ENCODE measurements at places on chromosomes 1 and 21.

- H3K27me3 ChIP-seq = peaks cover 40% of the 10 kb centered on the region
- H3K36me3 ChIP-seq = no peaks in the 10 kb centered on the region
- no peak overlapping the region for H3K27ac ChIP-seq
- H3K4me3 ChIP-seq = no peak overlapping the region
Measured at GRCh38 chr21:42337830-42338728, 12.7 kb downstream of the TFF2 start.

DNA sequence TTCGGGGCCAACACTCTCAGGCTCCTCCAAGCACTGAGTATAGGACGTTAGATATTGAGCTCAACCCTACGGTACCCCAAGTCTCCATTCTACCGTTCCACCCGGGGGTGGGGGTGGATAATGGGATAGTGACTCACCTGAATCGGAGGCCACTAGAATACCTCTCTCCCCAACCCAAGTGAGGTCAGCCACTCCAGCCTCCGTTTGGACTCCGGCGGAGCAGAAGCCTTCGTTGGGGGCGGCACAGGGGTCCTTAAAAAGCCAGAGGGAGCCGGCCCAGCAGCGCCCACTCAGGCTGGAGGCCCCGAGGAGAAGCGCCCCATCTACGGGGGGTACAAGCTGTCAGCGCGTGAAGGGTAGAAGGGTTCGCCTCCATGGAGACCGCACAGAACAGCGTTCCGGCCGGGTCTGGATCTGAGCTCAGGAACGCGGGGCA, 556 bp downstream of the WDR77 start:
- peaks cover 86% of the 10 kb centered on the region for H3K4me1 ChIP-seq
- peaks cover 74% of the 10 kb centered on the region for H3K36me3 ChIP-seq
- peak overlapping the region; percentile 100 for H3K4me3 ChIP-seq
- DNase-seq = no peak
- no peaks in the 10 kb centered on the region for H3K27me3 ChIP-seq
- H3K27ac ChIP-seq = peak overlapping the region; percentile 95

DNA sequence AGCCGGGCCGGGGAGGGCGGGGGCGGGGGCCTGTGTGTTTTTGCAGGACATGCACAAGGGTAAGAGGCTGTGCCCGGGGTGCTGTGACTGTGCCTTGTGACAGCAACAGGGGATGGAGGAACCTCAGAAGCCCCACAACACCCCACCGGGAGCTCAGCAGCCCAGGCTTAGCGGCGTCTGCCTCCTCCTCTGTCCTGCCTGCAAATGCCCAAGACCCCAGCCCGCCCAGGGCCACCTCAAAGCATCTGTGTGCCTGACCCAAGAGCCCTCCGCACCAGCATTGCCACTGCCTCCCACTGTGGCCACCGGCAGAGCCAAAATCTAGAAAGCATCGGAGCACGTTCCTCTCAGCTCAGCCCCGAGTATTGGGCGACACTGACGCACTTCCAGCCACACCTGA, 2.7 kb upstream of the ACTRT2 start:
- peak; percentile 18 for DNase-seq
- no peak overlapping the region for H3K4me3 ChIP-seq
- no peak overlapping the region for H3K27ac ChIP-seq
- no peaks in the 10 kb centered on the region for H3K4me1 ChIP-seq
- H3K36me3 ChIP-seq = no peaks in the 10 kb centered on the region

DNA sequence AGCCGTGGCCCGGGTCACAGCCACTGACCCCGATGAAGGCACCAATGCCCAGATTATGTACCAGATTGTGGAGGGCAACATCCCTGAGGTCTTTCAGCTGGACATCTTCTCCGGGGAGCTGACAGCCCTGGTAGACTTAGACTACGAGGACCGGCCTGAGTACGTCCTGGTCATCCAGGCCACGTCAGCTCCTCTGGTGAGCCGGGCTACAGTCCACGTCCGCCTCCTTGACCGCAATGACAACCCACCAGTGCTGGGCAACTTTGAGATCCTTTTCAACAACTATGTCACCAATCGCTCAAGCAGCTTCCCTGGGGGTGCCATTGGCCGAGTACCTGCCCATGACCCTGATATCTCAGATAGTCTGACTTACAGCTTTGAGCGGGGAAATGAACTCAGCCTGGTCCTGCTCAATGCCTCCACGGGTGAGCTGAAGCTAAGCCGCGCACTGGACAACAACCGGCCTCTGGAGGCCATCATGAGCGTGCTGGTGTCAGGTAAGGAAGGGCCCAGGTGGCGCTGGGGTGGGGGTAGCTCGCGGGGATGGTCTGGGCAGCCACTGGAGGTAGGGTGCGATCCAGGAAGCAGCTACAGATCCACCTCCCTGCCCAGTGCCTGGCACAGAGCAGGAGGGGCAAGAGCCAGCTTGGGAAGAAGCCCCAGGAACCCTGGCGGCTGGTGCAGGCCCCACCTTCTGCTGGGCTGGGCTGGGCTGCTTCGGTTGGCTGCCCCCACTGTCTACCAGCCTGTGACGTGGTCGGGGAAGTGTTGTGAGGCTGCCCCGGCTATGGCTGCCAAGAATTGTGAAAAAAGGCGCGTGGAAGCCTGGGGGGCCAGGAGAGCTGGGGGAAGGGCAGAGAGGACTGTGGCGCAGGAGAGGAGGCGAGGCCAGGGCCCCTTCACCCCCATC, 3.8 kb downstream of the CELSR2 start:
- no peak for DNase-seq
- no peaks in the 10 kb centered on the region for H3K36me3 ChIP-seq
- no peak overlapping the region for H3K27ac ChIP-seq

DNA sequence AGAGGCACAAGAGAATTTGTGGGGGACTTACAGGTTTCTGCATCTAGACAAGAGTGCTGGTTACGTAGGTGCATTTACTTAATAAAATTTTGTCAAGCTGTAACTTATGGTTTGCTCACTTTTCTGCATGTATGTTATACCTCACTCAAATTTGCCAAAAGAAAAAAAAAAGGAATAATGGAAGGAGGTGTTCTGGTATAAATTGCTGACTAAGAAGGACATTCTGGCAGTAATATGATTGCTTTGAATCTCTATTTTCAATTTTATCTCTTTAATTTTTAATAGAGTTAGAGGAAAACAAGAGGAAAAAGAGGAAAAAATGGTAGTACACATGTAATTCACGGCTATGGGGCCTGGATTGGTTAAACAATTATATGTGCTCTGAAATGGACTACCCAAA, 119.5 kb downstream of the DUSP10 start:
- H3K4me1 ChIP-seq = no peaks in the 10 kb centered on the region
- H3K27ac ChIP-seq = no peak overlapping the region
- no peak overlapping the region for H3K4me3 ChIP-seq
- H3K27me3 ChIP-seq = no peaks in the 10 kb centered on the region
- DNase-seq = no peak

- no peak overlapping the region for H3K4me3 ChIP-seq
- H3K27me3 ChIP-seq = peaks cover 23% of the 10 kb centered on the region
- H3K27ac ChIP-seq = no peak overlapping the region
- no peaks in the 10 kb centered on the region for H3K36me3 ChIP-seq
- no peaks in the 10 kb centered on the region for H3K4me1 ChIP-seq
- DNase-seq = no peak
Measured at GRCh38 chr21:40839521-40839920, 7.4 kb downstream of the DSCAM start.

DNA sequence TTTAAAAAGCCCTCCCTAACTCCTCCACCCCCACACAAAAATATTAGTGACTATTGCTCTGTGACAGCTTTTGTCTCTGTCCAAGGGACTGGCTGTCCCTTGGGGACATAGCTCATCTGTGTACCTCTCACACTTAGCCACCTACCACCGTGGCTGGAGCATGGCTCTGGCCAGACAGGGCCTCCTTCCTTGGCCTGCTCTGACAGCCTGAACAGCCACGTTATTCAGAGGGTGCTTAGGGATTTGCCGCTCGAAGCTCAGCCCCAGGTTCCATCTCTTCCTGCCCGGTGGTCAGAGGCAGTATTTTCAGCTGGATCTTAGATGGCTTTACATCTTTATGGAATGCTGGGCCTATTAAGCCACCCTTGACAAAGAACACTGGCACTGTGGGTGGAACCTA, 6.1 kb upstream of the CELSR2 start:
- H3K36me3 ChIP-seq = no peaks in the 10 kb centered on the region
- no peak overlapping the region for H3K27ac ChIP-seq
- H3K27me3 ChIP-seq = peaks cover 67% of the 10 kb centered on the region
- DNase-seq = no peak

- no peaks in the 10 kb centered on the region for H3K27me3 ChIP-seq
- H3K27ac ChIP-seq = no peak overlapping the region
- peaks cover 71% of the 10 kb centered on the region for H3K36me3 ChIP-seq
Measured at GRCh38 chr1:37574834-37575480, 18.2 kb downstream of the DNALI1 start.

GRCh38 chr1:232924874-232925273, 25.5 kb upstream of the NTPCR start:
- no peak for DNase-seq
- H3K27me3 ChIP-seq = no peaks in the 10 kb centered on the region
- peaks cover 49% of the 10 kb centered on the region for H3K4me1 ChIP-seq
- H3K4me3 ChIP-seq = no peak overlapping the region

- H3K27ac ChIP-seq = no peak overlapping the region
- no peaks in the 10 kb centered on the region for H3K4me1 ChIP-seq
- no peaks in the 10 kb centered on the region for H3K36me3 ChIP-seq
- H3K4me3 ChIP-seq = no peak overlapping the region
- no peak for DNase-seq
- no peaks in the 10 kb centered on the region for H3K27me3 ChIP-seq
Measured at GRCh38 chr1:28354121-28354520, 15.4 kb upstream of the PHACTR4 start.

DNA sequence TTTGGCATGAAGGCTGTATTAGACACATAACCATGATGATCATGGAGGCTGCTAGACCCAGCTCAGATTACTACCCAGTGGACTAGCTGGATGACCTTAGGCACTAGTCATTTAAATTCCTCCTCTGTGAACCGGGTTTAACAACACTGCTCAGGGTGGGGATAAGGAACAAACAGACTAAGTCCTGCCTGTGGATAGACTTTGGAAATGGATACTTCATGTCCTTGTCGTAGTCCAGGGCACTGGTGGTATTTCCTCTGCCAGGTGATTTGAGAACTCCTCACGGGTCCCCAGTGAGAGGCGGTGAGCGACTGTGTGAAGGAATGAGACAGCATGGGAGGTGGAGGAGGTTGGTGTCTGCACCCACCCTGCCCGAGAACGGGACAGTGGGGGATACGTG, 72.9 kb upstream of the SELENON start:
- H3K27me3 ChIP-seq = peaks cover 47% of the 10 kb centered on the region
- peaks cover 13% of the 10 kb centered on the region for H3K36me3 ChIP-seq
- no peak for DNase-seq
- H3K4me1 ChIP-seq = peaks cover 57% of the 10 kb centered on the region
- no peak overlapping the region for H3K27ac ChIP-seq
- H3K4me3 ChIP-seq = no peak overlapping the region

DNA sequence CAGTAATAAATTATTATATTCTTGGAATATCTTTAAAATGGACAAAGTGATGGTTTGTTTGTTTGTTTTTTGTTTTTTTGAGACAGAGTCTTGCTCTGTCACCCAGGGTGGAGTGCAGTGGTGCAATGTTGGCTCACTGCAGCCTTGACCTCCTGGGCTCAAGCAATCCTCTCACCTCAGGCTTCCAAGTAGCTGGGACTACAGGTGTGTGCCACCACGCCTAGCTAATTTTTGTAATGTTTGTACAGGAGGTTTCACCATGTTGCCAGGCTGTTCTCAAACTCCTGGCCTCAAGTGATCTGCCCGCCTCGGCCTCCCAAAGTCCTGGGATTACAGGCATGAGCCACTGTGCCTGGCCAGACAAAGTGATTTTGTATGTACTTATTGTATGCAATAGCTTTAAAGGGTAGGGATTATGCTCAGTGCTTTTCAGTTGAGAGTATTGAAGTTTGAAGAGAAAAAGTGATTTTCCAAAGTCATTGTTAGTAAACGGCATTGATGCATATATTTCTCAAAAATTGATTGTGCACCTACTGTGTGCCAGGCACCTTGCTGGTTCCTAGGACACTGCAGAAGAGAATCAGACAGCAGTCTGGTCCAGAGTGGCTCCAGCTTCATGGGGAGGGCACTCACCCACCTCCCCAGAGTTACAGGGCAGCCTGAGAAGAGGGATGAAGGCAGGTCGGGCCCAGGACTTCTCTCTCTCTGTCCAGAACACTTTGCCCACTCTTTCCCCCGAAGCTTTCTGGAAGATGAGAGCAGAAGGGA, 34.2 kb upstream of the TTC22 start:
- no peak overlapping the region for H3K4me3 ChIP-seq
- H3K27ac ChIP-seq = no peak overlapping the region
- no peaks in the 10 kb centered on the region for H3K4me1 ChIP-seq
- H3K27me3 ChIP-seq = peaks cover 21% of the 10 kb centered on the region
- H3K36me3 ChIP-seq = no peaks in the 10 kb centered on the region

DNA sequence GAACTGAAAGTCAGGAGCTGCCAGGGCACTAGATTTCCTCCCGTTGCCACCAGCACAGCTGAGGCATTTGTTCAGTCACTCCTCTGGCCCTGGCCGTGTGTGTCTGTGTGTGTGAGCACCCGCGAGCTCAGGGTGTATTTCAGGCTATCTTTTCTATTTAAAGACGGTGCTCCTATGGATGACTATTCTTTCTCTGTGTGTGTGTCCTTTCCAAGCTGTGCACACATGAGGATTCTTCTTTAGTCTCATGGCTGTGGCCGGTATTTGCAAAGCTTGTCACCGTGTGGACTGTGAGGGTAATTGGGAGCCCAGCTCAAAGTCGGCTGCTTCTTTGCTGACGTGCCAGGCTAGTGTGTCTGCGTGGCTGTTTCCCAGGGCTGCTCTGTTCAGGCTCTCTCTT, 3.0 kb upstream of the KCND3 start:
- H3K4me1 ChIP-seq = peaks cover 11% of the 10 kb centered on the region
- H3K27ac ChIP-seq = no peak overlapping the region
- no peaks in the 10 kb centered on the region for H3K36me3 ChIP-seq

GRCh38 chr1:236451796-236452373, 57.8 kb downstream of the EDARADD start:
- peaks cover 11% of the 10 kb centered on the region for H3K27me3 ChIP-seq
- H3K27ac ChIP-seq = no peak overlapping the region
- H3K4me1 ChIP-seq = no peaks in the 10 kb centered on the region
- peak; percentile 52 for DNase-seq
- H3K4me3 ChIP-seq = no peak overlapping the region
- H3K36me3 ChIP-seq = no peaks in the 10 kb centered on the region

- no peaks in the 10 kb centered on the region for H3K36me3 ChIP-seq
- DNase-seq = no peak
- H3K4me3 ChIP-seq = no peak overlapping the region
- H3K27me3 ChIP-seq = peaks cover 52% of the 10 kb centered on the region
- H3K4me1 ChIP-seq = peaks cover 46% of the 10 kb centered on the region
Measured at GRCh38 chr1:117695796-117696490, 90.1 kb downstream of the TENT5C start.

DNA sequence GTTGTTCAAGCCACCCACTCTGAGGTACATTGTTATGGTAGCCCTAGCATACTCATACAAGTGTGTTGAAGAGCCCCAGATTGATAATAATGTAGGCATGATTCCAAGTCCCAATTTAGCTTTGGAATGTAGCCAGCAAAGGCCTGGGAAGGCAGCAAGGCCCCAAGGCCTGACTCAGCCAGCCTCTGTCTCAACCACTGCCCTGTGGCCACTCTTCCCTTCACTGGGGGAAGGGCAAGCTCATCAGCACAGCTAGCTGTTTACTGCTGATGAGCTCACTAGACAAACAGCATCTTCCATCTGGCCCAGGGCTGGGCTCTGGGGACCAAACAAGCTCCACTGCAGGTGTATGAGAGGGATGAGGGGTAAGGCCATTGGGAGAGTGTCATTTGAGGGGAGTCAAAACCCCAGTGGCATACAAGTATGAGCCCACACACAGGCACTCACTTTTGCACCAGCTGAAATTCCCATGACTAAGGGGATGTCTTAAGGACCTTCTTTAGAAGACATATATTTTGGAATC, 2.2 kb upstream of the IRF6 start:
- DNase-seq = no peak
- no peak overlapping the region for H3K4me3 ChIP-seq
- H3K36me3 ChIP-seq = no peaks in the 10 kb centered on the region
- peaks cover 13% of the 10 kb centered on the region for H3K4me1 ChIP-seq
- H3K27me3 ChIP-seq = peaks cover 35% of the 10 kb centered on the region
